ENCODE measurements at places on chromosomes 13 and 19.

DNA sequence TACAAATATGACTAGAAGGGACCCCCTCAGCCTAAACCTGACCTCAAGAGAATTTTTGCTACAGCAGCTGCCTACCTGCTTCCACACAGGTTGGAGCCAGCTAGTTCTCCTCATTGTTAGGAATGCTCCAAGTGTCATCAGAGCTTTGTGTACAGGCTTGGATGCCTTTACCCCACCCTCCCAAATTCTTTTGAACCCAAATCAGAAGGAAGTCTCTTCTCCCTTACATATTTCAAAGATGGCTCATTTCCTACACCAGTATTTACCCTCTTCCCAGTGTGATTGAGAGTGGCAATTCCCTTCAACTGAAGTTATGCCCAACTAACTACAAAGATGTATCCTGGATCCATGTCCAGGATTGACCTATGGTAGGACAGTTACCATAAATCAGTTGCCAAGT, 323.2 kb downstream of the OXGR1 start:
- DNase-seq, result no peak

DNA sequence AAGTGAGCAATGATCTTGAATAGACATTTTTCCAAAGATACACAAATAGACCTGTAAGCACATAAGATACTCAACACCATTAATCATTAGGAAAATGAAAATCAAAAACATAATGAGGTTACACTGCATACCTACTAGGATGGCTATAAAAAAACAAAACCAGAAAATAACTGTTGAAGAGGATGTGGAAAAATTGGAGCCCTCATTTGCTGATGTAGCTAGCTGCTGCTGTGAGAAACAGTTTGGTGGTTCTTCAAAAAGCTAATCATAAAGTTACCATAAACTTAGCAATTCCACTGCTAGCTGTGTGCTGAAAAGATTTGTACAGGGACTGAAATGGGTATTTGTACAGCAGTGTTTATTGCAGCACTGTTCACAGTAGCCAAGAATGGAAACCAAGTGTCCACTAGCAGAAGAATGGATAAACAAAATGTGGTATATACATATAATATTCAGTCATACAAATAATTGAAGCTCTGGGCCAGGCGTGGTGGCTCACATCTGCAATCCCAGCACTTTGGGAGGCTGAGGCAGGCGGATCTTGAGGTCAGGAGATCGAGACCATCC, 46.2 kb downstream of the PDS5B start:
- DNase-seq, result no peak

DNA sequence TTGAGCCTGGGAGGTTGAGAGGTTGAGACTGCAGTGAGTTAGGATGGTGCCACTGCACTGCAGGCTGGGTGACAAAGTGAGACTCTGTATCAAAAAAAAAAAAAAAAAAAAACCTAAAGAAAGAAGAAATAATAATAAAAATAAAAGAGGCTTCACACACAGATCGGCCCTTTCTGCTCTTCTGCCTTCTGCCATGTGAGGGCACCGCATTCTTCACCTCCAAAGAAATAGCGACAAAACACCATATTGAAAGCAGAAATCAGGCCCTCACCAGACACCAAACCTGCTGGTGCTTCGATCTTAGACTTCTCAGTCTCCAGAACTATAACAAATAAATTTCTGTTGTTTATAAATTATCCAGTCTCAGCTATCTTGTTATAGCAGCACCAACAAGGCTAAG, 3.0 kb downstream of the ZNF649 start:
- DNase-seq, result no peak

GRCh38 chr13:35920816-35921215, 210.4 kb downstream of the DCLK1 start:
- no peak for DNase-seq

DNA sequence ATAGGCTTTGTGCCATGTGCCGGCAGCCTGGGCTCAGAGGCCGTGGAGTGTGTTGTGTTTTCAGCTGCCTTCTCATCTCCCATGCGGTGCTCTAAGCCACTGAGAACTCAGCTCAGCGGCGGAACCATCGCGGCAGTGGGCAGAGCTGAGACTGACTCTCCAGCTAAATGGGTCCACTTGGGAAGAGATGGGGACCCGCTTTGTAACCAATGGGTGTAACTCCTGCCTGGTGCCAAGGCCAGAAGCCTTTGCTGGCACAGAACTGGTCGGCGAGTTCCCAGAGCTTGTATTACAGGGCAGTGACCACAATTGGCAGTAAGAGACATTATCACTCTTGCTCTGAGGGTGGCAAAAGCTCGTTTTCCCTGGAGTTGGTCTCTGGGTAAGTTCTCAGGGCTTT, 183.0 kb downstream of the STK24 start:
- DNase-seq, result no peak

GRCh38 chr13:89514534-89515312, 1832.8 kb upstream of the MIR17HG start:
- no peak for DNase-seq

DNA sequence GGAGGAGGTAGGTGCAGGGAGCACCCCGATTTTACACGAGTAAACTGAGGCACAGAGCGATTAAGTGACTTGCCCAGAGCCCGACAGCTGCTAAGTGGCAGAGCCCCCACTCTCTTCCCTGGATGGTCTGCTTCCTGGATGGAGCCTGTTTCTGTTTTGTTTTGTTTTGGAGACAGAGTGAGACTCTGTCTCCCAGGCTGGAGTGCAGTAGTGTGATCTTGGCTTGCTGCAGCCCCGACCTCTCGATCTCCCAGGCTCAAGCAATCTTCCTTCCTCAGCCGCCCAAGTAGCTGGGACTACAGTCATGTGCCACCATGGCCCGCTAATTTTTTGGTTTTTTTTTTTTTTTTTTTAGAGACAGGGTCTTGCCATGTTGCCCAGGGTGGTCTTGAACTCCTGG, 17.3 kb downstream of the BICRA start:
- no peak for DNase-seq

DNA sequence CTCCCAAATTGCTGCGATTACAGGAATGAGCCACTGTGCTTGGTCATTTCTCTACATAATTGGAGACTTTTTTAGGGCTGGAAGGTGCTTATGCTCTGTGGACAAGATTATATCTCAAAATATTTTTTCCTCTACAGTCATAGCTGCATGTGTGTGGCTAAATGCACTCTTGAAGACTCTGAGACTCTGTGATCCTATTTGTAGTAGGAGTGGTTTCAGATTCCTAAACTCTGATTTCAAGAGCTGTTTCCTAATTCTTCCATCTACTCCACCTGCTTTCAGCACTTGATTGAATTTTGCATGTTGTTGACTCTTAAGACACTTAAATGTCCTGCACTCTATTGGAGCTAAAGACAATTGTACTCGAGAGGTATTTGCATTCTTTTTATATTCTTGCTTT, 78.0 kb downstream of the KLF5 start:
- no peak for DNase-seq

DNA sequence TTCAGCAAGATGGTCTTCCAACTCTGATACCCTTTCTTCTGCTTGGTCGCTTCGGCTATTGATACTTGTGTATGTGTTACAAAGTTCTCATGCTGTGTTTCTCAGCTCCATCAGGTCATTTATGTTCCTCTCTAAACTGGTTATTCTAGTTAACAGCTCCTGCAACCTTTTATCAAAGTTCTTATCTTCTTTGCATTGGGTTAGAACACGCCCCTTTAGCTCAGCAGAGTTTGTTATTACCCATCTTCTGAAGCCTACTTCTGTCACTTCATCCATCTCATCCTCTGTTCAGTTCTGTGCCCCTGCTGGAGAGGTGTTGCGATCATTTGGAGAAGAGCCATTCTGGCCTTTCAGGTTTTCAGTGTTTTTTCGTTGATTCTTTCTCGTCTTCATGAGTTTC, 18.7 kb downstream of the ACOD1 start:
- DNase-seq, result no peak

DNA sequence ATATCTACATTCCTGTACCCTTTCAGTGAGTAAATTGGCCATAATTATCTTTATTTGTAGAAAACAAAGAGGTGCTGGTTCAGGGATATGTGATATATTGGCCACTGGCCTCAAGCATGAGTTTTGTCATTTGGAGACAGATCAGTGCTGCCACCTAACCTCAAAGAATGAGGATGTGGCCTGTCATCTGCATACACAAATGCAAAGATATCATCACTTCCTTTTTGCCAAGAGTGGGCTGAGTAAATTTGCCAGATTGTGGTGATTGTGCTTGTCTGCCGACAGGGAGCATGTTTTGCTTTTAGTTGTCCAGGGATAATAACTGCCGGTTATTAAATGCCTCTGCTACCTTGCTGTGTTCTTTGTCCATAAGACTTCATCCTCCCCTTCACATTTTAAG, 44.2 kb downstream of the WASF3 start:
- DNase-seq, result peak; percentile 18

- no peak for DNase-seq
Measured at GRCh38 chr19:46624958-46625661, at the start of gene PTGIR. Gene PTGIR, minus strand, starts transcription at chr19:46625089. Its CDS starts 864 bp downstream, at chr19:46624225.

DNA sequence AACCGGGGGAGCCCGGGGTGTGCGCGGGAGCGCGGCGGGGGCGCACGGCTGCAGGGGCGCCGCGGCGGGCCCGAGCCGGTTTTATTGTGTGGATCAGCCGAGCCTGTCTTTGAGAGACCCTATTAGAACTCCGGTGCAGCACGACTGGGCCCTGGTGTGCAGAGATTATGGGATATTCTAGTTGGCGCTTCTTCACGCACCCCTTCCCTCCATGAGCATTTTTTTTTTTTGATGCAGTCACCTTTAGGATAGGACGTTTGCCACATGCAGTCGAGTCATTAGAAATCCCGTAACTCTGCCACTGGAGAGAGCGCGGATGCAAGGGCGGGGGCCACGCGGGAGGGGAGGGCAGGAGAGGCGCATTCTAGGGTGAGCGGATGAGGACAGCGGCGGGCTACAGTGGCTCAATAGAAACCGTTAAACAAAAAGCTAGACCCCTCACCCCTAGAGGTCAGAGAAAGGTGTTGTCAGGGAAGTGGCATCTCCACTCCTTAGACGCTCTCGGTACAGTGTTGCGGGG, 3.7 kb downstream of the FGF9 start:
- DNase-seq, result peak; percentile 30

DNA sequence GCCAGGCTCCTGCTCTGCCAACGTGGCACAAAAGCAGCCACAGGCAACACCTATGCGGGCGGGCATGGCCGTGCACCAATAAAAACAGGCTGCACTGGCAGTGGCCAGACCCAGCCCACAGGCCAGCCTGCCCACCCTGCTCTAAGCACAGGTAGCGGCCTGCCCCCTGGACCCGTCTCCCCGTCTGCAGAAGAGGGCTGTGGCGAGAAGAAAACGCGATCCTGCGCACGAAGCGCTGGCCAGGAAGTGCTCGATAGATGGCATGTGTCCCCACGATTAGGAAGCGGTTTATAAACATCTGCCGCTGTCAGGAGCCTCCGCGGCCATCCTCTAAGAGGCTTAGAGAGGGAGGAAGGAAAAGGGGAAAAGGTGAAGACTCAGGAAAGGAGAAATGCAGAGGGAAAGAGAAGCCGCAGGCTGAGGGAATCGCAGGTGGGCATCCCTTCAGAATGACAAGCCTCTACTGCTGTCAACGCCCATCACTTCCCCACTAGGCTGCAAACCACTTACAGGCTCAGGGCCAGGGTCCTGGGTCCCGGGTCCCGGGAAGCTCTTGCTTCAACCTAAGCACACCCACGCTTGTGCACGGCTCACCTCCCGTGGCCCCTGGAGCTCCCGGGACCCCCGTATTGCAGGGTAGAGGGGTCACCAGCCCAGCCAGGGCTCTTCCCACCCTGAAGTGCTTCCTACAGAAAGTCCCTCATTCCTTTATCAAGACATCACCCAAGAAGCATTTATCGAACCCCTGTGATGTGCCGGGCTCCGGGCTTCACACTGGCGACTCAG, 10.5 kb downstream of the MLLT1 start:
- DNase-seq, result no peak

- DNase-seq, result no peak
Measured at GRCh38 chr13:37534676-37535075, 63.9 kb downstream of the POSTN start.

- no peak for DNase-seq
Measured at GRCh38 chr13:75620020-75620419, 16.1 kb upstream of the LMO7 start.

GRCh38 chr19:13033819-13034611, 38.7 kb downstream of the NFIX start:
- peak; percentile 79 for DNase-seq

- DNase-seq, result no peak
Measured at GRCh38 chr13:101627556-101627943, 175.1 kb downstream of the ITGBL1 start.

DNA sequence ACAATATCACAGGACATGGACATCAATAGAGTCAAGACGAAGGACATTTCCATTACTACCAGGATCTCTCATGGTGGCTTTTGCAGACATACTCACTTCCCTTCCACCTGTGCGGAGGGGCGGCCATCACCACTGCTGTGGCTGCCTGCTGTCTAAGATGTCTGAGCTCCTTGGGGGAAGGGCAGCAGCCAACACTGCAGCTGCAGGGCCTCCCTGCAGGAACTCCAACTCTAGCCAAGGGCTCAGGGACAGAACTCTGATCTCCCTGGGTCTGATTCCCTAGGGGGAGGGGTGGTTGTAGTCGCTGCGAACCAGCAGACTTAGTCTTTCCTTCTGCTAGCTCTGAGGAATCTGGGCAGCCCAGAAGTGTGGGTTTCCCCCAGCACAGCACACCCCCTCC, 78.9 kb upstream of the ANKRD10 start:
- DNase-seq, result no peak

GRCh38 chr19:52039169-52039568, 9.5 kb downstream of the ZNF432 start:
- no peak for DNase-seq

DNA sequence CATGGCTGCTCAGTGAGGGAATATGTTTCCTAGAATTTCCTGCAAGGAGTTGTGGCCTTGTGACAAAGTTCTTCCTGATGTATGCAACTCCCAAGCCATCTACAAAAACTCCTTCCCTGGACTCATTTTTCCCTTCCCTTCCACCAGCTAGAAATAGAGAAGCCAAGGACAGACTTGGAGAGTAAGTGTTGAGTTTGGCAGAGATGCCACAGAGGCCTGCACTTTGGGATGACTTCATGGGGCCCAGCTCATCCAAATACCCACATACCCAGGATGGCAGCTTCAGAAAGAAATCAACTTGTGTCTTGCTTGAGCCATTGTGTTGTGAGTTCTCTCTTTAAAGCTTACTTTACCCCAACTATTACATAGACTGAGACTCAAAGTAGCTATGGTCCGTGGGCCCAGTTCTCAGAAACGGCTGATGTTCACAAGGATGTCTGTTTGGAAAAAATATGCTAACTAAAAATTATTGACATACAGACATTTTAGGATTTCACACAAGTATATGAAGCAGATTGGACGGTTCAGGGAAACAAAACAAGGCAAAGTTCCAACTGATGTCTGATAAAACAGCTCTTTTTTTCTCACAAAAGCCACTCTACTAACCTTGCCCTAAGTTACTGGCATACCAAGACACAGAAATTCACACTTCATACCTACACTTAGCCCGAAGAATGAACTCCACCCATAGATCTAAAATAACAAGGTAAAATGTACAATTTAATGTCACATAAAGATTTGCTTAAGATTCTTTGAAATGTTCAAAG, 107.9 kb downstream of the NALCN start:
- DNase-seq, result no peak

DNA sequence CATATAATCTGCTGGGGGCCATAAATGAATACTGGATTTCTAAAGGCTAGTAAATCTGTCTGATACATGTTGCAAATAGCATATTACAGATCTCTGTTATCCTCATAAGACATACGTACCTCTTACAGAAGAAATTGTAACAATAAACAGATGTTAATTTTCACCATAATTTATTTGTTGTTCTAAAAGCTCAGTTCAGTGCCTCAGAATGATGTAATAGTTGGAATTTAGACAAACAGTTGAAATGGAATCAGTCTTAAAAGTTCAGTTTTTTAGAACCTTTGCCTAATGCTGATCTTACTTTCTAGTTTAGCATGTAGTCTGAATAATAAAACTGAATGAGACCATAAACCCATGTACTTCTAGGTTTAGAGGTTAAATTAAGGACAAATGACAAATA, 43.1 kb downstream of the B3GLCT start:
- DNase-seq, result no peak
